Stomach (tissue), 19 donors: ENCODE measurements at places on chromosomes 7 and 10. TPM values are rescaled to one million over a fixed set of nuclear protein-coding genes. Genes with fewer than 3 reads are reported as not detected.

IFIT1B gene
- not detected for total RNA-seq

DNA sequence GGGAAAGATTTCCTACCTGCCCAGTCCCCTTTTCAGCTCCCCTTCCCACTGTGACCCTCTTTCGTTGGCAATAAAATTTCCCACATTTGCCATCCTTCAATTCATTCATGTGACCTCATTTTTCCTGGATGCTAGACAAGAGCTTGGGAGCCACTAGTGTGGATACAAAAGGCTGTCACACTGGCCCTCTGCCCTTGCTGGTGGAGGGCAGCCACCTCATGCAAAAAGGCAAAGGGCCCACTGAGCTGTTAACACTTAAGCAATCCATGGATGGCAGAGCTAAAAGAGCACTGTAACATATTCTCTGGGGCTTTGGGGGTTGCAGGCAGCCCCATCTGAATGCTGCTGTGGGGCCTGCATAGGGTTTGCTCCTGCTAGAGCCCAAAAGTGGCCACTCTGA is 315.1 kb downstream of the NEBL start:
- H3K4me3 ChIP-seq = no peak overlapping the region
- H3K27me3 ChIP-seq = no peaks in the 10 kb centered on the region
- H3K4me1 ChIP-seq = no peaks in the 10 kb centered on the region
- no peak for DNase-seq
- H3K36me3 ChIP-seq = no peaks in the 10 kb centered on the region

- H3K36me3 ChIP-seq = no peaks in the 10 kb centered on the region
- peak overlapping the region; percentile 84 for H3K27ac ChIP-seq
- H3K4me1 ChIP-seq = peaks cover 99% of the 10 kb centered on the region
- no peaks in the 10 kb centered on the region for H3K27me3 ChIP-seq
- no peak overlapping the region for H3K4me3 ChIP-seq
Measured at GRCh38 chr10:104324931-104325330, 13.3 kb downstream of the ITPRIP start.

GRCh38 chr10:37948210-37948609 is 28.2 kb downstream of the ZNF25 start:
- no peak for DNase-seq
- no peaks in the 10 kb centered on the region for H3K27me3 ChIP-seq
- H3K27ac ChIP-seq = no peak overlapping the region
- H3K4me3 ChIP-seq = no peak overlapping the region
- H3K4me1 ChIP-seq = no peaks in the 10 kb centered on the region

TBC1D12 gene
- total RNA-seq = 12.8 TPM

DNA sequence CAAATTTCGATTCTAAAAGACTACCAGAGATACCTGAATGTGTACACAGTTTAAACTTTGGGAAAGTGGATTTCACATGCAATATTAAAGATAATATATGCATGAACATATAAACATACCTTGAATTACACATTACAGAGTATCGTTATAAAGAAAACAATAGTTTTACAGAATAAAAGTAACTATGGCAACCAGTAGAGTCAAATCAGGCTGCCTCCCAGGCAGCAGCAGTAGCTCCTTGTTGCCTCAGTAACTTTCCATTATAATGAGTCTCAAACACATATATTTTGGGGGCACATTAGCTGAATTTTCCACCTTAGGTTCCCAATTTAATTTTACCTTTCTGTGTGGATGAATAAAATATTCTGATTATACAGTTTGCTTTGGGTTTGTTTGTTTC is 164.4 kb upstream of the FEZF1 start:
- H3K4me3 ChIP-seq = no peak overlapping the region
- DNase-seq = no peak
- no peaks in the 10 kb centered on the region for H3K27me3 ChIP-seq
- peaks cover 10% of the 10 kb centered on the region for H3K36me3 ChIP-seq
- H3K4me1 ChIP-seq = no peaks in the 10 kb centered on the region

DNA sequence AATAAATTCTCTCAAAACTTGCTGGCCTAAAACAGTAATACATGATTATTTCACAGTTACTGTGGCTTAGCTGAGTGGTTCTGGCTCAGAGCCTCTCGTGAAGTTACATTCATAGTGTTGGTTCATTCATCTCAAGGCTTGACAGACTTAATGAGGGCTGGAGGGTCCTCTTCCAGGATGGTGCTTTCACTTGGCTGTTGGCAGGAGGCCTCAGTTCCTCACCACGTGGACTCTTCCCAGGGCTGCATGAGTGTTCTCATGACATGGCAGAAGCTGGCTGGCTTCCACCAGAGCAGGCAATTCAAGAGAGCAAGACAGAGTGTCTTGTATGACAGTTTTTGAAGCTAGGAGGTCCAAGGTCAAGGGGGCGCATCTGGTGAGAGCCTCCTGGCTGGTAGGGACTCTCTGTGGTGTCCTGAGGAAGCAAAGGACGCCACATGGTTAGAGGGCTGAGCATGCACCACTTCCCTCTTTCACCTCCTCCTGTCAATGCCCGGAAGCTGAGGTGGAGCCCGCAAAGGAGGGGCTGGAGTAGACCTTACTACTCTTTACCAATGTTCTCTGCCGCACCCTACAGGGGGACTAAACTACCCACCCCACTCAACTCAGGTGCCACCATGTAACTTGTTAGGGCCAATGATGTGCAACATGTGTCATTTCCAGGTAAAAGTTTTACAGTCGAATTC is 58.2 kb upstream of the YAE1 start:
- no peak overlapping the region for H3K27ac ChIP-seq
- no peak overlapping the region for H3K4me3 ChIP-seq
- no peaks in the 10 kb centered on the region for H3K36me3 ChIP-seq
- no peaks in the 10 kb centered on the region for H3K27me3 ChIP-seq
- DNase-seq = no peak

EPO gene
- total RNA-seq = not detected

CHCHD3 gene
- total RNA-seq = 5.8 TPM

GRCh38 chr7:151198945-151199848 is 11.1 kb downstream of the H2BK1 start:
- no peaks in the 10 kb centered on the region for H3K36me3 ChIP-seq
- no peaks in the 10 kb centered on the region for H3K4me1 ChIP-seq
- H3K27me3 ChIP-seq = no peaks in the 10 kb centered on the region
- H3K4me3 ChIP-seq = no peak overlapping the region
- H3K27ac ChIP-seq = no peak overlapping the region

DNA sequence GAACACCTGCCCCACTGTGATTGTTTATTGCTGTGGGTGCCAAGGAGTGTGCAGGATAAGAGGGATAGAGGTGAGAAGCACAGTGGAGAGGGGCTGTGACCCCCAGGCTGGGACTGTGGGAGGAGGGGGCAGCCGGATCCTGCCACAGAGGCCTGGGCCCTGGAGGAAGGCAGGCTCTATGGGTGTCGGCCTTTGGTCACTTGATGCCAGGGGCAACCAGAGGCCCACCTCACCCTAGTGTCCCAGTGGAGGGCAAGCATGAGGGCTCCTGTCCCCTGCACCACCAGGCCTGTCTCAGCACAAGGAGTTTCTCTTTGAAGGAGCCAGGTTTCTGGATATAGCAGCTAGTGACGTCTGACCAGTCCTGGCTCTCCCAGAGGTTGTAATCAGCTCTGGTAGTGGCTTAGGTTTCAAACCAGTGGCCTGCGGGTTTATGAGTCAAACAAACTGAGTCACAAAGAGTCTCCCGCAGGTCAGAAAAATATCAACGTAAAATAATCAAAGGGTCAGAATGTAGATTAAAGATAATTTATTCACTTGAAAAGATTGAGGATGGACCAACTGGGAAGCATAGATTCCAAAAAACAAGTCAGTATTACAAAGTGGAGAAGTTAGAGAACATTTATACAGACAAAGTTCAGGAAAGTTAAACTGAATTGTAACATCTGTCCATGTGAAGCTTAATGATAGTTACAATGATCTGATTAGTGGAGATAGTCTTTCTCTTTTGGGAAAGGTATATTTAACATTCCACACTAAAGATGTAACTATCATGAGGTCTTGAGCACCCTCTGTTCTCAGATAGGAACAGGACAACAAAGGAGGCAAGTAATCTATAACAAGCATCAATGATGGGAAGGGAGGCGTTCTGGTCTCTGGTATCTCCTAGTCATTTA is 37.2 kb upstream of the ZNF488 start:
- no peaks in the 10 kb centered on the region for H3K4me1 ChIP-seq
- H3K27ac ChIP-seq = no peak overlapping the region
- H3K27me3 ChIP-seq = peaks cover 10% of the 10 kb centered on the region
- no peak overlapping the region for H3K4me3 ChIP-seq
- no peaks in the 10 kb centered on the region for H3K36me3 ChIP-seq

DNA sequence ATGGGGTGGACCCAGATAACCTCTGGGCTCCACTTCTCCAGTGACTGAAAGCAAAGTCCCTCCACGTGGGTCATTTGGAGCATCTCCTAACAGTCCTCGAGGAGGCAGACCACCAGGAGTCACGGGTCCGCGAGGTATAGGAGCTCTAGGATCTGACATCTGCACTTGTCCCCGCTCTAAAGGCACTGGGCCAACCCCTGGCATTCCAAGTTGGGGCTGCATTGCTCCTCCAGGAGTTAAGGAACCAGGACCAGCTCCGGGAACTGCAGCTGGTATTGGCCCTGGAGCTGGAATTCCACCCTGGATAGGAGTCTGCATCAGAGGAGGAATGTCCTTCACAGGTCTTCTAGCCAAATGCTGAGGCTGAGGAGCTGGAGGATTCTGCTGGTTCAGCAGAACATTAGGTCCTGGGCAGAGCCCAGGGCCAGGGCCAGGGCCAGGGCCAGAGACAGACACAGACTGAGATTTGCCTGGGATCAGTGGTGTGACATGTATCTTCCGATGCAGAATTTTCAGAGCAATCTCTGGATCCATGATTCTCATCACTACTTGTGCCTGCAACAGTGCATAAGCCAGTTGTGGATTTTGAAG is 827 bp downstream of the CSTF2T start:
- no peaks in the 10 kb centered on the region for H3K27me3 ChIP-seq
- H3K4me3 ChIP-seq = peak overlapping the region; percentile 75
- peak overlapping the region; percentile 94 for H3K27ac ChIP-seq
- DNase-seq = no peak

GRCh38 chr10:3955955-3956617 is 171.1 kb upstream of the KLF6 start:
- no peaks in the 10 kb centered on the region for H3K27me3 ChIP-seq
- DNase-seq = no peak
- H3K27ac ChIP-seq = no peak overlapping the region
- H3K36me3 ChIP-seq = no peaks in the 10 kb centered on the region
- no peaks in the 10 kb centered on the region for H3K4me1 ChIP-seq

- no peak for DNase-seq
- no peak overlapping the region for H3K4me3 ChIP-seq
- H3K4me1 ChIP-seq = peaks cover 6% of the 10 kb centered on the region
- no peaks in the 10 kb centered on the region for H3K36me3 ChIP-seq
- H3K27me3 ChIP-seq = no peaks in the 10 kb centered on the region
Measured at GRCh38 chr7:159078193-159078910, 66.3 kb downstream of the VIPR2 start.

SPDYE11 gene
- total RNA-seq = not detected

DNA sequence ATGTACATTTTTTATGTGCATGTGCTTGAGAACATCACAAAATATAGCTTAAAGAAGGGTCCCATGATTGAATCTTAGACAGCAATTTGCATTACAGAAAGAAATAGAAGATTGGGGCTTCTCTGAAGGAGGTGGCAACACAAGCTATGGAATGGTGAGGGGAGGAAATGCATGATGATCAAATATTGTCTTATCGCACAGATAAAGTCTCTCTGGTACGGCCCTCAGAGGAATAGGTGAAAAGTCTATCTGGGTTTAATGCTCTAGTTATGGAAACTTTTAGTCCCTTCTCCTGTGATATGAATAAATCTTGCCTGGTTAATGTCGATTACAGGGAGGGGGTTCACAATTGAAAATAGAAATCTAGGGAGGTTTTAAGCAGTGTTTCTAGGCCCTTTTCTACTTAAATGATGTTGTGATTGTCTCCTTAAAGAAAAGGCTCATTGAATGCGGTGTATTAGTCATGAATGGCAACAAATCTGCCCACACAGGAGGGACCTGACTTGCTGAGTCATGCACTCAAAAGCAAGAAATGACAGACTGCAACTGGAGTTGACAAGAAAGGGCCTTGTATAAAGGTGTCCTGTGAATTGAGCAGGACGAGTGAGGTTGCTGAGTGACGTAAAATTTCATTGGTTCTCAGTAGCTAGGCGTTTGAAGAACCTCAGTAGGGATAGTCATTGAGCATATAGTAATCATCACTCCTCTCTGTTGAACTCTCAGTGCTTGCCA is 133.4 kb upstream of the CSTF2T start:
- no peaks in the 10 kb centered on the region for H3K4me1 ChIP-seq
- H3K27me3 ChIP-seq = no peaks in the 10 kb centered on the region
- no peaks in the 10 kb centered on the region for H3K36me3 ChIP-seq
- peak; percentile 44 for DNase-seq
- H3K27ac ChIP-seq = no peak overlapping the region

TRIM50 gene
- total RNA-seq = 69.4 TPM

DNA sequence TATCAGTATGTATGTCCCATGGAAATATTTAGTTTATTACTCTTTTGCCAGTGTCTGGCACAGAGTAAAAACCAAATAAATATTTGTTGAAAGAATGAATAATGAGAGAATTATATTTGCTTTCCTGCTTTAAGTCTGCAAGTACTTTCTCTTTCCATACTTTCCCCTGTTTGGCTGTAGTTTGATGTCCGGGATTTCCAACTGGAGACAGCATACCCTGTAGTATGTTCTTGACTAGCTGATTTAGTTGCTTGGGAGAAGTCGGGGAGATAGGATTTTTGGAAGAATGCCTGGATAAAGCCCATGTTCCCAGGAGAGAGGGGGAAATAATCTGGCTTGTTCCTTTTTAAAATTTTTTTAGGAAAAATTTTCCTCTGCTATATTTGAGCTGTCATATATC is 516.1 kb downstream of the CCSER2 start:
- no peak overlapping the region for H3K27ac ChIP-seq
- H3K4me1 ChIP-seq = no peaks in the 10 kb centered on the region
- H3K27me3 ChIP-seq = no peaks in the 10 kb centered on the region
- H3K4me3 ChIP-seq = no peak overlapping the region
- DNase-seq = no peak
- H3K36me3 ChIP-seq = no peaks in the 10 kb centered on the region

GRCh38 chr7:41247143-41247865 is 455.6 kb downstream of the INHBA start:
- no peak overlapping the region for H3K4me3 ChIP-seq
- no peaks in the 10 kb centered on the region for H3K36me3 ChIP-seq
- H3K27me3 ChIP-seq = no peaks in the 10 kb centered on the region
- DNase-seq = no peak
- no peak overlapping the region for H3K27ac ChIP-seq

DNA sequence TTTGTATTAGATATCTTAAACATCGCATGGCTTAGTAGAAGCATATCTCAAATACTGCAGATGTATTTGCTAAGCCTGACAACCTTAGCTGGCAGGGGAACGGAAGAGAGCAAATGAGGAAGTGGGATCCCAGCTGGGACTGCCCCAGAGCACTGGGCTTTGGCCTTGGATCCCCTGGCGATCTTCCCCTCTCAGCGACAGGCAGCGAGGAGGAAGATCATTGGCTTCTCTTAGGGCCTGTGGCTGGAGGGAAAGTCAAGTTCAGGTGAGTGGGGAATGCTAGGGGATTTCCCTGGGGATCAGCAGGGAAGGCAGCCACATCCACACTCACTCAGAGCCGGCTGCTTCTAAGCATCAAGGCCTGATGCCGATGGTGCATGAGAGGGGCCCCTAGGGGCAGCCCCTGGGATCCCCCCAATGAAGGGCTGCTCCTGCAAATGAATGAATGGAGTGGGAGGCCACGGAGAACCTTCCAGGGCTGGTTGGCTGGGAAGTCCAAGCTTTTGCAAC is 42.0 kb downstream of the LYZL2 start:
- no peak overlapping the region for H3K4me3 ChIP-seq
- H3K27ac ChIP-seq = peak overlapping the region; percentile 66
- peak; percentile 60 for DNase-seq
- no peaks in the 10 kb centered on the region for H3K27me3 ChIP-seq
- peaks cover 16% of the 10 kb centered on the region for H3K4me1 ChIP-seq

FKBP6 gene
- not detected for total RNA-seq
